Activated CD8-positive, alpha-beta T cell treated with anti-CD3 and anti-CD28 coated beads, Interleukin-2, amount 10 ng/mL, durations not matched to agents 7 days and 5 days (primary cell): ENCODE measurements at places on chromosomes 7 and 10.

GRCh38 chr7:130793855-130794618, 60.0 kb upstream of the KLF14 start:
- no peak for DNase-seq

GRCh38 chr7:151249034-151249731, 689 bp upstream of the SMARCD3 start:
- DNase-seq, result peak; percentile 40

- no peak for DNase-seq
These were observed 108.0 kb downstream of the TCF7L2 start for GRCh38 chr10:113057948-113058522.

DNA sequence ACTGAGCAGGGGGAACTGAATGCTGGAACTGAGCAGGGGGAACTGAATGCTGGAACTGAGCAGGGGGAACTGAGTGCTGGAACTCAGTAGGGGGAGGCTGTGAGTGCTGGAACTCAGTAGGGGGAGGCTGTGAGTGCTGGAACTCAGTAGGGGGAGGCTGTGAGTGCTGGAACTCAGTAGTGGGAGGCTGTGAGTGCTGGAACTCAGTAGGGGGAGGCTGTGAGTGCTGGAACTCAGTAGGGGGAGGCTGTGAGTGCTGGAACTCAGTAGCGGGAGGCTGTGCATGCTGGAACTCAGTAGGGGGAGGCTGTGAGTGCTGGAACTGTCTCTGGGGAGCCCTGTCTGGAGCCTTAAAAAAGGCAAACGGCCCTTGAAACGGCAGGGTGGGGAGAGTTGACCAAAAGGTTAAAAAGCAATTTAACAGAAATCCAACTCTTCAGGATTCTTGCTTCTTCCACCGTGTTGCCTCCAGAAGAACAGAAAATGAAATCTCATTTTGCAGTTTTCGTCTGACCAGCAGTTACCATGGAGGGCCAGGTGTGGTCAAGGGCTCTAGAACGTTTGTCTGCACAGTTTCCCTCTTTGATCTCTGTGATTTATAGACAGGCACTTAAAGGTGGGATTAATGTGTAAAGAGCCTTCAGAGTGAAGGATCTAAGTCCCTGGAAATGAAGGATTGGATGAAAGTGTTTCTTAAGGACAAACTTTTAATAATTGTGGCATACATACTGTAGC, 19.1 kb downstream of the DOCK1 start:
- DNase-seq, result no peak

DNA sequence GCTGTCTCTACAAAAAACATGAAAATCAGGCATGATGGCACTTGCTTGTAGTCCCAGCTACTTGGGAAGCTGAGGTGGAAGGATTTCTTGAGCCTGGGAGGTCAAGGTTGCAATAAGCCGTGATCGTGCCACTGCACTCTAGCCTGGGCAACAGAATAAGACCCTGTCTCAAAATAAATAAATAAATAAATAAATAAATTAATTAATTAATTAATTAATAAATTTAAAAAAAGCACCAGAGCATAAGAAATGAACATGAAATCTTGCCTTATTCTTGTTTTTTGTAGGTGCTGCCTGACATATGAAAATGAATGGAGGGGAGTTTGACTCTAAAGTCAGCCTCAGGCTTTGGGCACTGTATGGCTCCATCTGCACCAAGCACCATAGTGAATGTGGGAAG, 69.9 kb downstream of the GATA3 start:
- no peak for DNase-seq

- DNase-seq, result no peak
These were observed 38.4 kb downstream of the PLPP4 start for GRCh38 chr10:120495226-120496009.

DNA sequence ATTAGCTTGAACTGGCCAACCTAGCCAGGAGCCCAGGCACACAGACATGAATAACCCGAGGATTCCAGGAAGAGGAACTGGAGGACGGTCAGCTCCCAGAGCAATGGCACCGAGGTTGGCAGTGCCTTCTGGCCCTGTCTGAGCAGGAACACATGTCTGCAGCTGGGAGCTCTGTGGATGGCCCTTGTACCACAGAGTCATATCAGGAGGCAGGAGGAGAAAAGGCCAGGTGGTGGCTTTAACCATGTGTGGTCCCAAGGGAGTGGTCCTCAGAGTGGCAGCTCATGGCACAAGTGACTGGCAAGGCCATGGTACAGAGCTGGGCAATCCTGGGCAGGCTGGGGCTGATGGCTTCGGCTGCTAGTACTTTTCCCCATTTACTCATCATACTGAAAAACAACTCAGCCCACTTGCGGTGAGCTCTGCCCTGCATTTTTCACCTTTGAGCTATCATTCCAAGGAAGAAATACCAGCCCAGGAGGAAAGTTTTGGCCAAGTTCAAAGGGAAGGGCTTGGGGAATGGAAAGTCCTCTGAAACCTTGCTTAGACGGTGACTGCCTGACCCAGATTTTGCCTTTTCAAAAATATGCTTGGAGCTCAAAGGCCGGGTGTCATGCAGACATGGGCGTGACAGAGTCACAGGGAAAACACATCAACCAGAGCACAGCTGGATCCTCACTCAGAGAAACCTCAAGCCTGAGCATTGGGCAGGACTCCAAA, 25.7 kb upstream of the LOXL4 start:
- DNase-seq, result no peak

DNA sequence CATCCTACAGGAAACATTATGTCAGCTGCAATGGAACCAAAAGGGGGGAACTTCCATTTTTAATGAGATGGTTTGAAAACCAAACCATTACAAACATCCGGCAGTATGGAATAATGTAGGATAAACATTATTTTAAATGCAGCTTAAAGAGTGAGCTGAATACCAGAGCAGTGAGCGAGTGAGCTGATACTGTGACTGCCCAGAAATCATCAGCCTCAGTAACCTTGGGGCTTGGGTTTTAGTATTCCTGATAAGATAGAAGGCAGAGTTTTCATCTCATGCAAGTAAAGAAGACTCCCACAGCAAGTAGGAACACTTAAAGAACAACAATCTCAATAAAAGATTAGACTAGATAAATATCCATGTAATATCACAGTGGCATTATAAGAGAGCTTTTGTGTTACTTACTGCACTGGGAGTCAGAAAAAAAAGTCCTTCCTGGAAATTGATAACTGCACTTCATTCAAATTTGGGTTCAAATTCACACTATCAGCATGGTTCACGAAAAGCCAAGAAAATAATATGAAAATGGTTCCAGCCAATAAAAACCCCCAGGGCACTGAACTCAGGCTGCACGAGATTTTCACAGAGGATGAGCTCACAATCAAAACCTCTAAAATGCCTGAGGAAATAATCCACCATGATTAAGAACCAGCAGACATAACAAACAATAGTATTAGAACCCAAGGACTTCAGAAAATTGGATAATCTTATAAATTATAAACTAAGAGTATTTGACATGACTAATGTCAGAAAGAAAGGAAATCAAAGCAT, 115.7 kb downstream of the MTPAP start:
- no peak for DNase-seq

- DNase-seq, result no peak
These were observed 242.6 kb downstream of the DNAJB6 start for GRCh38 chr7:157579425-157579824.

- no peak for DNase-seq
These were observed 63.7 kb downstream of the PRSS58 start for GRCh38 chr7:142194201-142194600.

- peak; percentile 29 for DNase-seq
These were observed 41.9 kb downstream of the WIPI2 start for GRCh38 chr7:5231811-5232484.

- DNase-seq, result no peak
These were observed 187.1 kb downstream of the KIF20B start for GRCh38 chr10:89888321-89889070.

GRCh38 chr10:90227217-90227656, 525.8 kb downstream of the KIF20B start:
- no peak for DNase-seq

- DNase-seq, result no peak
These were observed 860 bp downstream of the RPP30 start for GRCh38 chr10:90872648-90873020.

DNA sequence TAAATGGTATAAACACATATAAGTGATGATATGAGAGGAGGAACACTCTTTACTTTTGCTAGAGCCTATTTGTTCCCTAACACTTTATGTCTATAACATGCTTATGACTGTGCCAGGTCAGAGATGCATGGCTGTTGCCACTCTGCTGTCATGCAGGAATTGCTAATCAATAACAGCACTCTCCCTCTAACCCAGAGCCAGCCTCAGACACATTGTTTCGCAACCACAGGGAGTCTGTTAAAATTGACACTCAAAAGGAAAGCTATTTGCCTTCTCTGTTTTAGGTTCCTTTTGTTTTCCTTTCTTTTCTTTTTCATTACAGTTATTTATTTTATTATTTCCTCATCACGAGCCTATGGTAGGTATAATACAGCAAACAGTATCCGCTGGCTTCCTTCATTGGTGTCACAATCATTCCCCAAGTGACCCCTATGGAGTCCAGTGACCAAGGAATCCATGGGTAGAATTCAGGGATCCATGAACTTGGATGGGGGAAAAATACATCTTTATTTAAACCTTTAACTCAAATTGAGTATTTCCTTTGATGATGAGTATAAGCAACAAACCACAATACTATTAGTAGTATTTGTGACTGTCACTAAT, 6.8 kb downstream of the PON2 start:
- no peak for DNase-seq

- no peak for DNase-seq
These were observed 292.0 kb downstream of the PHTF2 start for GRCh38 chr7:78090616-78091015.

GRCh38 chr10:35912615-35913569, 270.8 kb upstream of the FZD8 start:
- no peak for DNase-seq

- DNase-seq, result no peak
These were observed 656.1 kb upstream of the FOXK1 start for GRCh38 chr7:4025694-4026615.

DNA sequence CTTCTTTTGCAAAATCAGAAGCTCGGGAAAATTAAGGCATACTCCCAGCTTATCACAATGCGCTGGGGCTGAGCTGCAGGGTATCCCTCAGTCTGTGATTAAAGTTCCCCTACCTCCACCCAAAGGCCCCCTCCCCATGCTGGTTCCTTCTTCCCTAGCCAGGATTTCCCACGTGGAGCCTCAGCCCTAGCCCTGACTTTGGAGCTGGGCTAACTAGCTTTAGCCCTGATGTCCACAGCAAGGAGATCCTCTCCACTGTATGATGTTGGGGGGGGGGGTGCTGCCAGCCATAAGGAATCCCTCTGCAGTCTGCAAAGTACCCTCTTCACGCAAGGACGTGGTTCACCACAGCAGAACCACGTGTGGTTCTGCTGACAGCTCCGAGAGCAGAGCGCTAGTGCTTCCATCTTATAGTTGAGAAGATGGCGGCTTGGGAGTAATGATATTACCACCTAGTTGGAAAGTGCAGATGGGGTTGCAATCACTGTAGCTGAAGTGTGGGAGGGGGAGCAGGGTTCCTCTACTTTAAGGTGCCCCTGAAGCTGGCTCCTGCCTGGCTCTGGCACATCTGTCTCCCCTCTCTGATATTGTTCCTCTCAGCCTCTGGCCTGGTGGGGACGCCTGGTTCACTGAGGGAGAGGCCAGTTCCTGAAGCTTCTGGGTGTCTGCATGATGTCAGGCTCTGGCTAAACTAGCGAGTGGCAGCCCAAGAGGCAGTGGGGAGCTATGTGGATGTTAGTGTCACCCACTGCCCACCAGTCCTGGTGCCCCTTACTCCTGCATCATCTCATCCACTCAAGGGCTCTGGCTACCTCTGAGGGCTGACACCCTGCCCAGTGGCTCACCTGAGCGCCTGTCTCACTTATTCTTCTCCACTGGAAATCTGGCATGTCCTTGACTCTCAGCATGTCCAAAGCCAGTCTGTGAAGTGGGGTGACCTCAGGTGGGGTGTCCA, 270.7 kb downstream of the RPS24 start:
- no peak for DNase-seq

GRCh38 chr7:90593205-90593604, 2.9 kb upstream of the CDK14 start:
- DNase-seq, result no peak

- DNase-seq, result no peak
These were observed 34.2 kb downstream of the BICC1 start for GRCh38 chr10:58546722-58547445.

DNA sequence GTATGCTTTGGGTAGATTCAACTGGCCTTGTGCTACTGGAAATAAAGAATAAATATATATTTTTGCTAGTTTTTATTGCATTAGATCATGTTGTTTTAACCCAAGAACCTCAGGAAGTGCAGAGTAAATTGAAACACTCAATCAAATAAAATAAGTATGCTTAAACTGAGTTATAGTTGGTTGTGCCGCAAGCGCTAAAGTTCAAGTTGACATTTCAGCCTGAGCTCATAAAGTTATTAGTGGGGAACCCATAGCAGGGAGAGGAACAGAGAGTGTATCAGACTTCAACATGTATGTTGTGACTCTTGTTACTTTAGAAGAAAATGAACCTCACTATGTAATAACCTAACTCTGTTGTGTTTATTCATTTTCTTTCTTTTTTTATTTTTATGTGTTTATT, 25.2 kb upstream of the BAMBI start:
- no peak for DNase-seq

DNA sequence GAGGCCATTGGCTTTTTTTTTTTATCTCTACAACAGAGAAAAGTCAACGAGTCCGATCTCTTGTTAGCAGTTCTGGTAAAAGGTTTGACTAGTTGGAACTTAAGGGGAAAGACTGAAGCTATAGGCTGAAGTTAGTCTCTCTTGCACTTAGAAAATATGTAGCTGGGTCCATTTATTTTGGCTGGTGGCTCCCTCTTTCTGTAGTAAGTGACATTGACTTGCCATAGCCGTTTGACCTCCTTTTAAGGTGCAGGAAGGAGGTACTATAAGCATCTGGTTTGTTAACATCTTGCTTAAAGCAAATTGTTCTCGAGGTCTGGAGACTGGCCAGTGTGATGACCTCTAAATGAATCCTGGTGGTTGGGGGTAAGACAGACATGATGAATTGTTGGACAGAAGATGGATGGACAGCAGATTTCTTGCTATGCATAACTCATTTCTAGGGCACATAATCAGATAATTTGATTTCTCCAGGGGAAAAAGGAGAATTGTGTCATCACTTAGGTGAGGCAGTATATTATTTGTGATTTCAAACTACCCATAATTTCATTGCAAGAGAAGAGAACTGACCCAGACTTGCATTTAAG, 356.3 kb upstream of the GALNT17 start:
- no peak for DNase-seq

- DNase-seq, result no peak
These were observed 78.2 kb downstream of the NKX6-2 start for GRCh38 chr10:132707776-132708171.

DNA sequence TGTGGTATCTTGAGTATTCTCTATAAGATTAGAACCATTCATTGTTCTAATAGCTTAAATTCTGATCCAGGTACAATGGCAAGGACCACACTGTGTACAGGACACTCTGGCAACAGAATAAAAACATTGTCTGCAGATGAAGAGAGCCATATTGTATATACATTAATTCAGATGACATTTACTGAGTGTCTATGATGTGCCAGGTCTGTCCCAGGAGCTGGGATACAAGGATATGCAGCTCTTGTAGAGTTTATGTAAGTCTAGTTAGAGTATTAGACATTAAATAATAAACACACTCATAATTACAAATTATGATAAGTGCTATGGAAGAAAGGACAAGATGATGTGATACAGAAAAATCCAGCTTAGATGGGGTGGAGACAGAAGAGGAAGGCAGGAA, 184.1 kb downstream of the HIBADH start:
- no peak for DNase-seq

- peak; percentile 37 for DNase-seq
These were observed 1.5 kb downstream of the GSDME start for GRCh38 chr7:24755541-24756407.
